Mesenteric fat pad (tissue), 1 donor: ENCODE measurements at places on chromosomes 1 and 21. TPM values are rescaled to one million over a fixed set of nuclear protein-coding genes. Genes with fewer than 3 reads are reported as not detected.

The ALX3 gene
- total RNA-seq = not detected

The NTMT2 gene
- total RNA-seq = not detected

GRCh38 chr1:57934745-57935144, 510.9 kb upstream of the DAB1 start:
- DNase-seq = no peak

DNA sequence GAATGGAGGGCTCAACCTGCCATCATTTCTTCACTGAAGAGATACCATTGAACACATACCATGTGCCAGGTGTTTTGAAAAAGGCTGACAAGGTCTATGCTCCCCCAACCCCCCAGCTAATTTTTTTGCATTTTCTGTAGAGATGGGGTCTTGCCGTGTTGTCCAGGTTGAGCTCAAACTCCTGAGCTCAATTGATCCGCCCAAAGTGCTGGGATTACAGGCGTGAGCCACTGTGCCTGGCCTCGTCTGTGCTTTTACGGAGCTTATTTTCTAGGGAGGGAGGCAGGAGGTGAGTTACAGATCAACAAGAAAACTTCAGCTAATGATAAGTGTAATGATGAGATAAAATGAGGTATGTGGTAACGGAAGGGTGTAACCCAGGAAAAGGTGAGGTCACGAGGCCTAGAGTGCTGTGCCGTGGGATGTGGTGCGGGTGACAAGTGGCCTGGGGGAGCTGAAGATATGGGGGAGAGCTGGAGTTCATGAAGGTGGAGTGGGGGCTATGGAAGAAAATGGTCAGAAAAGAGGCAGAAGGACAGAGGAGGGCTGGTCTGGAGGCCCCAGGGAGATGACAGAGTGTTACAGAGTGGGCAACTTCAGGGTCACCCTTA, 28.2 kb downstream of the FAAH start:
- no peak for DNase-seq

GRCh38 chr1:234244482-234244881, 128.8 kb upstream of the COA6 start:
- no peak for DNase-seq

DNA sequence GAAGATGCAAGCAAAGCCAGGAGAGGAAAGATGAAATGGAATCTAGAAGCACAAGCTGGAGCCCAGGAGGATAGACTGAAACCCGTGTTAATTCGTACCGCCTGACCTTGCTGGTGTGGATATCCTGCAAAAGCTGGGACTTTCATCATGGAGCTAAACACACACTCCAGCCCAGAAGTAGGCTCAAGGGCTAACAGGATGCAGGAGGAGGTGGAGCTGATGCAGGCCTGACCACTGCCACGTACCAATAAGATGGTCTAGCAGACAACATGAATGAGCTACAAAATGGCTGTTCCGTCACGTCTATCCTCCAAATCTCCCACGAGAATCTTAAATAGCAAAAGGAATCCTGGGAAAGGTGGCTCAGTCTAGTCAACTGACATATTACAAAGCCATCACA, 270.3 kb downstream of the SDCCAG8 start:
- no peak for DNase-seq

GRCh38 chr1:36803868-36804570, 230.3 kb downstream of the GRIK3 start:
- DNase-seq = no peak

DNA sequence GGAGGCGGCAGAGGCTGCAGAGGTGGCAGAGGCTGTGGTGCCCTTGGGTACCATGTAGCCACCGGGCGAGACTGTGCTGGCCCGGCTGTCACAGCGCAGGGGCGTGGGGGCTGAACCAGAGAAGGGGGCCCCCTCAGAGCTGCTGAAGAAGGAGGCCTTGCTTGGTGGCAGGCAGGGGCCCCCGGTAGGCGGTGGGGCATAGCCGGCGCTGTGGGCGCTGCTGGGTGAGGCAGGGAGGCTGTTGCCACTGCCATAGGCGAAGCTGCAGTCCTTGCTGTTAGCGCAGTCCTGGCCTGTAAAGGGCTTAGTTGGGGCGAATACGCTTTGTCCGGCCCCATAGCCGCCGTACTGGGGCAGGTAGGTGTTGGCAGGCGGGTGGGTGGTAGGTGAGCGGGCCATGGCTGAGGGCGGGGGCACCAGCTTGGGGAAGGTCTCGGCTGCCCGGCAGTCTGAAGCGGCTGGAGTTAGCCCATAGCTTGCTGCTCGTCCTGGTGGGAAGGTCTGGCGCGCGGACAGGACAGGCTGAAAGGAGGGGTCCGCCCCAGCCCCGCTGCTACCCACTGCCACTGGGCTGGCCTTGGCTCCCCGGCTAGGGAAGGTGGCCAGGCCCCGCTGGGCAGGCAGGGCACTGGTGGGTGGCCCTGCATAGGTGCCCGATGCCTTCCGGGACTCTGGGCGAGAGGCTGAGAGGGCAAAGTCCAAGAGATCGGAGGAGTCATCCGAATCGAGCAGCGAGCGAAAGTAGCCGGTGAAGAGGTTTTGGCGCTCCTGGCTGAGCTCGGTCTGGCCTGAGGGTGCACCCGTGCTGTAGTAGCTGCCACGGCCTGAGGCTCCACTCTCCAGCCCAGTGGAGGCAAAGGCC, 54.9 kb downstream of the AHDC1 start:
- DNase-seq = no peak

The CHAF1B gene
- total RNA-seq = 1.2 TPM

The BARHL2 gene
- total RNA-seq = not detected

DNA sequence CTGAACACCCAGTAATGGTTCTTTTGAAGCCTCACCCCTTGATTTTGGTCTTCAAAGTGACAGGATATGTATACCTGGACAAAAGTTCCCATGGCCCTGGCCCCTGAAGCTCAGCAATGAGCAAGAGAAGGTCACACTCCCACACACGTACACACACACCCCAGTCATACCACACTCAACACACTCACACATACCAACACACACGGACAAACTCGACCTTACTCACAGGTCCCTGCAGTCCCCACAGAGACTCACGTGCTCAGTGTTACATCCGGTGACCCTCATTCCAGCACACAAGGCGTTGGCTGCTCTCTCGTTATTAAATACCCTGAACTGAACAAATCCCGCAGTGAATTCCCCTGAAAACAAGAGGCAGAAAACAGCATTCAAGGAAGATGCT, 5.9 kb downstream of the ITLN1 start:
- DNase-seq = no peak

The AMIGO1 gene
- 7.4 TPM for total RNA-seq

- no peak for DNase-seq
Observed at GRCh38 chr1:163668472-163668871, 346.7 kb downstream of the NUF2 start.

GRCh38 chr1:21490774-21491487, 18.3 kb upstream of the ALPL start:
- DNase-seq = peak; percentile 83

The MAN1C1 gene
- total RNA-seq = 21.9 TPM

DNA sequence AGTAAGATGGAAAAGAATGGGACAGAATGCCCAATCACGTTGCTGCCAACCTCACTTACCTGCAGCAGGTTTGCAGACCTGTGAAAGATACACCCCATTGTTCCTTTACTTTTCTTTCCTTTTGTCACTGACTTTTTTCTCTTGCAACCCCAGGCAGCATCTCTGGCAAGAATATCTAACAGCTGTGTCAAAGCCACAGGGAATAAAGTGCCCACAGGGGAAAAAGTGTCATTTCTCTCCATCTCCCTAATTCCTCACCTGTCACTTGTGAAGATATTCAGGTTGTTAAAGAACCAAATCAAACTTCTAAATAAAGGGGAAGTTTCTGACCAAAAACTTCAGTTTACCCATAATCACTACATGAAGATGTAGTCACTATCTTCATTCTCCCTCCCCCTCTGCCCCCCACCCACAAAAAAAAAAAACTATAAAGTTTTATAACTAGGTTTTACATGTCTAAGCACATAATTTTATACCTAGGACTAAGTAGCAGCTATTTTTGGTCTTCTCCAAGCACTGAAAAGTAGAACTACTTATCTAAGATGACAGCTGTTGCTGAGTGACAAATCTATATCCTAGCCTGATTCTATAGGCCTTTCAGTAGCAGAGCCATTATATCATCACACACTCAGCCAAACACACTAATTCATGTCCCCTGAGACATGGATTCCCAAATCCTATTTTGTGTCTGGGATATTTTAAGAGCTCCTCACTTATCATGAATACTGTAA, 54.9 kb downstream of the TBX15 start:
- no peak for DNase-seq

The DSCAM gene
- not detected for total RNA-seq

The PDE9A gene
- 7.9 TPM for total RNA-seq

DNA sequence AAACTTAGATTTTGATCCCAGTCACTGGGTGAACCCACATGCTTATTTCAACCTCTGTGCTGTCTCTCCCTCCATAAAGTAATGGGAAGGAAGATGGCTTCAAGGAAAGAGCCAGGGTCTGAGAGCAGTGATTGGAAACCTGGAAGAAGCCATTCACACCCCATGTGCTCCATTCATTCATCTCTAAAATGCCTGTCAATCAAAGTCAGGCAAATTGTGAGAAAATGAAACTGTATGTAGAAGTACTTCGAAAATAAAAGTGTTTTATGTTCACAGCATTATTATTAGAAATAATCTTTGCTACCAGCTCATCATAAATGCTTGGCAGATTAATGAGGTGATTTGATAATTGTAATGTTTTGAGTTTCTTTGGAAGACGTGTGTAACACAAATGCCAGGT, 61.0 kb downstream of the ACP6 start:
- no peak for DNase-seq

DNA sequence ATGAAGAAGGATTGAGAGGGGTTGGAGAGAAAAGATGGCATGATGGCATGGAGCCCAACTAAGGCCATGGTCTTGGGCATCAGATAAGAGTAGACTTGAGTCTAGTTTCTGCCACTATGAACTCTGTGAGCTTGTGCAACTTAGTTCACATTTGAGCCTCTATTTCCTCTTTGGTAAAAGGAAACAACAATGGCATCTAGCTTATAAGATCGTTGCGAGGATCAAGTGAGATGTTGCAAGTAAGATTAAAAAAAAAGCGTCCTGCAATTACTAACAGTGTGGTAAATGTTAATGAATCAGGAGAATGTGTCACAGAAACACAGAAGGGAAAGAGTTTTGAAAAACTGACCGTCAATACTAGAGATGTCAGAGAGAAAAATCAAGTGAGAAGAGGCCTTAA, 202.9 kb upstream of the FGGY start:
- no peak for DNase-seq

The APOBEC4 gene
- not detected for total RNA-seq

GRCh38 chr1:37995751-37996345, 6.0 kb upstream of the SF3A3 start:
- DNase-seq = peak; percentile 94

The PLEKHN1 gene
- 0.39 TPM for total RNA-seq

The RIPPLY3 gene
- not detected for total RNA-seq

GRCh38 chr1:4596486-4596885, 57.9 kb upstream of the AJAP1 start:
- DNase-seq = peak; percentile 81

GRCh38 chr21:26918323-26919079, 48.4 kb downstream of the ADAMTS5 start:
- no peak for DNase-seq

The HLX gene
- total RNA-seq = 37.2 TPM

The CASQ1 gene
- total RNA-seq = 0.39 TPM

The TMEM200B gene
- 15.1 TPM for total RNA-seq

DNA sequence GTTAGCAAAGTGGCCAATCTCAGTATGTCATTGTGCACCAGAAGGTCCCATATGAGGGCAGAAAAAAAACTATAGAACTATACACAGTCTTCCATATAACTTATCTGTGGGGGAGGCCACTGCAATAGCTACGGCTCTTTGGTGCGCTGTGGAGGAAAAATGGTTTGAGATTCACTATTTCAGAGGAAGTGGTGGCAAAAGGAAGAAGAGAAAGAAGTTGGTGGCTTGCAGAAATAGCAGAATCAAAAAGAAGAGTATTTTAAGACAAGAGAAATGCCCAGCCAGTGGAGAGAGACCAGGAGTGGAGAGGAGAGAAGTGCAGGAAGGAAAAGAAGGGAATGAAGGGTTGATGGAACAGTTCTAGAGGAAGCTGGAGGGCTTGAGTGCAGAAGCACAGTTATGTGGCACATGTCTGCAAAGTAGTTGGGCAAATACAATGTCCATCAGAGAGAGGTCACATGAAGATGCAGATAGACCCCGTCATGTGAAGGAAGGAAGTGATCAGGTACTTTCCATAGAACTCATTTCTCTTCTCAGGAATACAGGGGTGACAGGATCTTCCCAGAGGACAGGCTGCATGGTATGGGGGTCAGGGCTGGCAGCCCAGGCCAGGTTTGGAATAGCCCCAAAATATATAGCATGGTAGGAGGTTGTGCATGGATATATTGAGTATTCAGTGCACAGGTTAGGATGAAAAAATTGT, 64.6 kb downstream of the RUNX1 start:
- DNase-seq = no peak

The NCAM2 gene
- total RNA-seq = 0.93 TPM

The LCE3D gene
- total RNA-seq = not detected

GRCh38 chr1:33470495-33471012, 1.9 kb upstream of the ZSCAN20 start:
- DNase-seq = no peak

The IRF6 gene
- 0.74 TPM for total RNA-seq

The OR2AK2 gene
- not detected for total RNA-seq

The DNAJC6 gene
- total RNA-seq = 1.9 TPM

DNA sequence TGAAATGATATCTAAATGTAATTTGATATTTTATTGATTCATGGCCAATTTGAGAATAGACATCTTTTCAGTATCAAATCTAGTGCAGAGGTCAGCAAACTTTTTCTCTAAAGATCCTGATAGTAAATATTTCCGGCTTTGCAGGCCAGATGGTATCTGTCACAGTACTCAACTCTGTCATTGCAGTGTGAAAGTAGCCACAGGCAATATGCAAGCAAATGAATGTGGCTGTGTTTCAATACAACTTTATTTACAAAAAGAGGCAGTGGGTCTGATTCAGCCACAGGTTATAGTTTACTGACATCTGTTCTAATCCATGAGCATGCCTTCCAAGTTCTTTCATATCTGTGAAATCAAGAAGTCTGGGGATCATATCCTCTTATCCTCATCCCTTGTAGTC, 221.2 kb downstream of the PRDM2 start:
- no peak for DNase-seq

DNA sequence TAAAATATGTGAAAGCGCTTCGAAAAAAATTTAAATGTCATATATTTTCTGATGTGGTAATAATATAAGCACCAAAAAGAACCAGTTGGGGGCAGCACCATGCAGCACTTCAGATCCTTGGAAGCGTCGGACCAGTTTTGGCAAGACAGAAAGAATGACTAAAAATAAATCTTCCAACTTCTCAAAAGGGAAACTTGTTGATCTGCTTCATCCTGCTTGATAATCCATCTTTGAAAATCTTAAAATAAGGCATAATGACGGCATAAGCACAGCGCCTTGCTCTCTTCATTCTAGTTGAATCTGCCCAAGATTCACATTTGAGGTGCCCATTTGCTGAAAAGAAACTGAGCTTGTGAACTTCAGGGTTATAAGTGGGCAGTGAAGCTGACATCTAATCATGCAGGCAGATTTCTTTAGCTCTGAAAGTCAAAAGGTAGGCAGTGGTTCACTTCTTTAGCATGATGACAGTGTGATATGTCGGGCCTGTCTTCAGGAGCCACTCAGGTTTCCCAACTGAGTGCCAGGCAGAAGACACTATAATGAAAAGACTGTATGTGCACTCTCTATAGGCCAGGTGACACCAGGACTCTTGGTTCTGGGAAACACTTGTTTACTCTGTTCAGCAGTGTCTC, 19.8 kb upstream of the MUTYH start:
- DNase-seq = no peak

GRCh38 chr21:39082656-39083376, 100.4 kb downstream of the PSMG1 start:
- no peak for DNase-seq

- DNase-seq = no peak
Observed at GRCh38 chr1:39139723-39140360, 64.7 kb upstream of the MACF1 start.

- DNase-seq = no peak
Observed at GRCh38 chr1:25520446-25521061, 22.9 kb upstream of the LDLRAP1 start.
